ENCODE measurements at places on chromosomes 1 and 21.

DNA sequence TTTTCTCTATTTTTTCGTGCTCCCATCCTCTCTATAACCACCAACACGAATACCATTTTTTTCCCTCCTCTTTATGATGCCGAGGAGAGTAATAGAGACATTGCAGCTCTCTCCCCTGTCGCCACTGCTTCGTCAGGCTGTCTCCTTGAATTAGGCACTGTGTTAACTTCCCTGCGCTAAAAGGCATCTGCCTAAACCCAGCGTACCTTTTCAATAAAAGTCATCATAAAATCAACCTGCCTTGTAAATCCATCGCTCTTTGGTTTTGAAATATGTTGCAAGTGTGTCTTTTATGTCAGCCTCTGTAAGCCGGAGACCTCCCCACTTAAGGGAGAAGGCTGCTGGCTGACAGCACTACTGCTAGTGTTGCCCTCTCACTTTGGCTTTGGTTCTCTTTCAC lies 8.7 kb downstream of the RNF220 start:
- DNase-seq = no peak

GRCh38 chr1:48616710-48617109 lies 144.7 kb upstream of the SPATA6 start:
- no peak for DNase-seq

DNA sequence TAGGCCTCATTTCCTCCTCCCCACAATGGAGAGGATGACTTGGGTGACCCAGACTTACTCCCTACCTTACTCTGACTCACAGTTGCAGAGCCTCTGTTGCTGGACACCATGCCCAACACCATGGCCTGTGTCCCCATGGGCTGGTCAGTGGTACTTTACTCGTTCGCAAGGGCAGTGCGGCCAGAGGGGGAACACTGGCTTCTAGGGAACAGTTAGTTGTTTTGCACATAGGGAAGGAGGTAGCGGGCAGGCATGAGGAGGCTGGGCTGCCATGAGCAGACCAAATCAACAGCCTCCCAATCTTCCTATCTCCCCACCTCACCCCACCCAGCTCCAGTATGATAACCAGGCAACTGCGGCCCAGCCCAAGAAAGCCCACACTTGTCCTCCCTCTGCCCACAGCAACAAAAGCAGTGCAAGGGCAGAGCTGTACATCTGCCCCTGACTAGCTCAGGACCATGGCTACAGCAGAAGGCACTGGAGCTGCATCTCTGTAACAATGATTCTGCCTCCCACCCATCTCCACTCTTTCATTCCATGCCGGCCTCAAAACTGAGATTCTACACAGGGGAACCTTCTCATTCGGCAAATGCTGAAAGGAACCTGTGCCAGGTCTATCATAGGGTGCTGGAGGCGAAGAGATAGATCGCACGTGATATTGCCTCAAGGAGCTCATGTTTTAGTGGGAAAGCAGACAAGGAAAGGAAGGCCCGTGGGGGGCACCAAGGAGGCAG lies 18.6 kb downstream of the TAL1 start:
- DNase-seq = no peak

- no peak for DNase-seq
These were observed 180.1 kb downstream of the C1orf94 start for GRCh38 chr1:34356853-34357252.

GRCh38 chr1:229380536-229381160 lies 37.8 kb upstream of the CCSAP start:
- DNase-seq = peak; percentile 13

DNA sequence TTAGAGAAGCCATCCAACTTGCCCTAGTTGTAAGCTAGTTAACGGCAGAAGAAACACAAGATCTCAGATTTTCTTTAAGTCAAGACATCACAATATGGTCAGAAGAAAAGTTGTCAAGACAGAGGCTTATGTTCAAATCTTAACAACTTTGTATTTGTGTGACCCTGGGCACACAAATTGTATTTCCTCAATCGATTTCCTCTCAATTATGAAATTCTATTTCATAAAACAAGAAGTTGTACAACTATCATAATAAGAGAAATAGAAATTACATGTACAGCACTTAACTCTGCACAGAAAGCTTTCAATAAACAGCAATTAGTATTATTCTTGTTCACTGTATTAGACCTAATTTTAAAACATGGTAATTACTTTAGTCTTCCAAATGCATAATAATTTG lies 62.9 kb upstream of the SDC3 start:
- DNase-seq = no peak

DNA sequence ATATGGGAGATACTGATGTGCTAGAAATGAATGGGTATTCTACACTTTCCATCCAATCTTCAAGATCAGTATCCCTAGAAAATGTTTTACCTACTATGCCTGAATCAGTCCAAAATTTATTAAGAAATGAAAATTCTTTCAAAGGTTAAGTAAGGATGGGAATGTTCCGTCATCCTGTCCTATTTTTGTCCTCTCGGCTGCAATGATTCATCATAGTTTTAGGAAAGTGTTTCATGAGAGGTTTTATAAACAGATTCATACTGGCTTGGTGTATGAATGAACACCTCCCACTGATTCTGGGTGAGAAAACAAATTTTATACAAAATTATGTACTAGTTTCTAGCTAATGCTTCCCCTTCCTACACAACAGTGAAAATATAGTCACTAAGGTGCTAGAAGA lies 504.6 kb upstream of the NR5A2 start:
- no peak for DNase-seq

DNA sequence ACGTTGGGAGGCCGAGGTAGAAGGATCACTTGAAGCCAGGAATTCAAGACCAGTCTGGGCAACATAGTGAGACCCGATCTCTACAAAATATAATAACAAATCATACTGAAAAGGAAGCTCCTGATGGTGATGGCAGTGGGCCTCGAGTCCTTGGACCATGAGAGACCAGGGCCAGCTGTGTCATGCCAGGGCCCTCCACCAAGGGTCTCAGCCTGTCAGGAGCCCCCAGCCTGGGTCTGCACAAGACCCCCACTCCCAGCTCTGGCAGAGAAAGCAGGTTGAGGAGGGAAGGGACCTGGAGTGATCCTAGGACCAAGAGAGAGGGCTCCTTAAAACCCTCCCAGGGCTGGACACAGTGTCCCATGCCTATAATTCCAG lies 6.7 kb upstream of the CTRC start:
- DNase-seq = no peak

DNA sequence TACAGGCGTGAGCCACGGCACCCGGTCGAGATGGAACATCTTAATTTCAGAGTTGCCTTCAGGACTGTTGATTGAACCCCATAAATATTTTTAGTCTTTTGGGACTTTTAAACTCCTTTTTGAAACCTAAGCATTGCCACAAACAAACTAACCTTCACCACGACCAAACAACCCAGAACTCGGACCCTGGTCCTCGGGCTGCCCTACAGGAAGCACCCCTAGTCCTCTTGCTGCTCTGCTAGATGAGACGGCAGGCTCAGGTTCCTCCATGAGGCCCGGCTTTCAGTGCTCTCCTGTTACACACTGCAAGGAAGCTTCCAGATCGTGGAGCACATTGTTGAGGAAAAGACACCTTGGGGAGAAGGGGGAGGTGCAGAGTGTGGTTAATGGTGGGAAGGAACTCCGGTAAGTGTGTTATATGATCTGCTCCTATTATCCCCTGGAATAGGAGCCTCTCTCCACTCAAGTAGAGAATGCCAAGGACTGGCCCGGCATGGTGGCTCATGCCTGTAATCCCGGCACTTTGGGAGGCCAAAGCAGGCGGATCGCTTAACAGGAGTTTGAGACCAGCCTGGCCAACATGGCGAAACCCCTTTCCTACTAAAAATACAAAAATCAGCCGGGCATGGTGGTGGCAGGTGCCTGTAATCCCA lies 5.7 kb downstream of the EPHX1 start:
- DNase-seq = no peak

DNA sequence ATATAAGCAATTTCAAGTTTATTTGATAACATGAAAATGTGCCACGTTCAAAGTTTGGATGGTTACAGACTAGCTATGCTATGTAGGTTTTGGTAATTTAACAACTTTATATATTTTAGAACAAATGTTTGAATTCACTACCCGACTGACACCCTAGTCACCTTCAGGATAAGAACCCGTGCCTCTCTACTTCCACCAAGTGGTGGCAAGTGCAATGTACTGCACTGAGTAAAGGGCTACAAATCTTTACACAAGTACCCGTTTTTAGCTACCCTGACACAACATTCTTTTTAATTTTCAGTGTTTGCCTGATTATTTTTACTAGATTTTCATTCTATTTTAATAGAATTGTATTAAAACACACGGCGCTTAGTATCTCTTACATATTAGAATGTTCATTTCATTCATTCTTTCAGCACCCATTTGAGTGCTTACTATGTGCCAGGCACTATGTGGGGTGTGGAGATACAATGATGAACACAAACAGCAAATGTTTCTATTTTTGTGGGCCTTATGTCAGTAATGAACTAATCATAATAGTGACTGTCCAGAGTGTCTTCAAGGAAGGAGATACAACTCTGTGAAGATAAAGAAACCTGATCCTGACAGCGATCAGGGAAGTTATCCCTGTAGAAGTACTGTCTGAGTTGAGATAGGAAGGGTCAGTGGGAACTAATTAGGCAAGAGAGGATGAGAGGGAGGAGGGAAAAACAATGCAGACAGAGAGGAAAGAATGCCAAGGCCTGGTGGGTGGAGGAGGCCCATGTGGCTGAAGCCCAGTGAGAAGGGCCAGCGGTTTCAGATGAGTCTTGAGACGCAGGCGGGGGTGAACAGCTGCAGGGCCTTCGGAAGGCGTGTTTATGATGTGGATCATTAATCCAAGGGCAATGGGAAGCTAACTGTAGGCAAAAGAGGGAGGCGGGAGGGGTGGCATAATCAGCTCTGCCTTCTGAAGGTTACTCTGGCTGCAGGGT lies 3.8 kb downstream of the LCA5L start:
- DNase-seq = peak; percentile 62

DNA sequence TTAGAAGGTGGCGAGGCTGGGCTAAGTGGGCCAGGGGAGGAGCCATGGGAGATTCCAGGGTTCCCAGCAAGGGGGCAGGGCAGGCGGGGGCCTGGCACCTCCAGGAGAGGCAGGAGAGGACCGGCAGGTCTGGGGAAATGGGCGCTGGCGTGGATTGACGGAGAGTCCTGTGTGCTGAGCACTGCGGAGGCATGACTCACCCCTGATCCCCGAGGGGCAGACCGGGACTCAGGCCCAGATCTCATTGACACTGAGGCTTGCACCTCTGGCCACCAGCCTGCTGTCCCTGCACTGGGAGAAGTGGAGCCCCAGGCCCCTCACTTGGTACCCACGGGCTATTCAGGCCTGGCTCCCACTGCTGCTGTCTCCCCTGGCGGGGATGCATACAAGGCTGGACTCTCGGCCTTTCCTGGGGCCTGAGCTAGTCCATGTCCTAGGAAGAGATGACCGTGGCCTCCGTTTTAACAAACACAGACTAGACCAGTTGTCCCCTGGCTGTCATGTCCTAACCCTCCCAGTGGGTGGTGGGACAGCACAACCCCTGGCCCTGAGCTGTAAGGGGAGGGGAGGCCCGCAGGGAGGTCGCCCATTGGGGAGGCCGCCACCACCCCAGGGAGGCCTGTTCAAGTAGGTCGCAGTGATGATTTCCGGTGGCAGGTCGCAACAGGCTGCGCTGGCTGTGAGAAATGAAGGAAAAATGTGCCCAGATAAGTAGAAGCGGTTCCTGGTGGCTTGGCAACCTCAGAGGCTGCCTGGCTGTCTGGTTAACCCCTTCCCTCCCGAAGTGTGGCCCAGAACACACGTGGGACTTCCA lies 39.7 kb downstream of the RIPK4 start:
- DNase-seq = no peak

DNA sequence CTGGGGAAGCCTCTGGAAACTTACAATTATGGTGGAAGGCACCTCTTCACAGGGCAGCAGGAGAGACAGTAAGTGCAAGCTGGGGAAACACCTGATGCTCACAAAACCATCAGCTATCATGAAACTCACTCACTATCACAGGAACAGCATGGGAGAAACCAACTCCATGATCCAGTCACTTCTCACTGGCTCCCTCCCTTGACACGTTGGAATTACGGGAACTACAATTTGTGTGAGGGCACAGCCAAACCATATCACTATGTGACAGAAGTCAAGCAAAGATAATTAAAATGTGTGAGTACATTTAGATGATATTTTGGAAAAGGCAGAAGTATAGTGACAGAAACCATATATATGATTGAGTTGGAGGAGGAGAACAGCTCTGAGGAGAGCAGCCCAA lies 474.0 kb upstream of the OLFM3 start:
- no peak for DNase-seq

DNA sequence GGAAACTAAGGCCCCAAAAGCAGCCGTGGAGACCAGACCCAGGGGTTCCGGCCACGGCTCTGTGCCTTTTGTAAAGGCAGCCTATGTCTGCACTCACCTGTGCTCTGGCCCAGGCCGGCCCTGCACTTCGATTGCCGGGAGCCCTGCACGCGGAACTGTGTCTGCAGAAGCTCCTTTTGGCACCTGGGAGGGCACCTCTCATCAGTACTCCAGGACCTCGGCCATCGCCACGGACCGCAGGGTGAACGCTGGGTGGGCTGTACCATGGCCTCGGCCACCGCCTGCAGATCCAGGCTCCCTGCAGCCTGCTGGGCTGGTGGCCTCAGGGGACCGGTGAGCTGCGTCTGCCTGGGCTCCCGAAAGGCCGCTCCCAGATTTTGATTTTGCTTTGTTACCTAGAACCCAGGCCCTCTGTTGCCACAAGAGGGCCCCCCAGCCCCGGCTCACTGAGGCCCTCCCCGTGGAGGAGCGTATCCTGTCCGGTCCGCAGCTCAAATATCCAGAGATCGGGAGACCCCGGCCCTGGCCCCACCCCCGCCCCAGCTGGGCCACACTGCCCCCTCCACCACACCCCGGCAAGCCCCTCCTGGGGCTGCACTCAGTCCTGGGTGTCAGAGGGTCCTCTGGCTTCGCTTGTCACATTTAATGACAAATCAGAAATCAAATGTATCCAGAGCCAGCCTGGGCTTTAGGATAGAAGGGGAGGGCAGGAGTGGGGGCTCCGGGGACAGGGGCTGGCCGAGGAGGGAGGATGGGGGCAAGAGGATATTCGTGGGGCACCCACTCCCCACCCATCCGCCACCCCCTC lies 60.2 kb upstream of the PDE9A start:
- peak; percentile 66 for DNase-seq

DNA sequence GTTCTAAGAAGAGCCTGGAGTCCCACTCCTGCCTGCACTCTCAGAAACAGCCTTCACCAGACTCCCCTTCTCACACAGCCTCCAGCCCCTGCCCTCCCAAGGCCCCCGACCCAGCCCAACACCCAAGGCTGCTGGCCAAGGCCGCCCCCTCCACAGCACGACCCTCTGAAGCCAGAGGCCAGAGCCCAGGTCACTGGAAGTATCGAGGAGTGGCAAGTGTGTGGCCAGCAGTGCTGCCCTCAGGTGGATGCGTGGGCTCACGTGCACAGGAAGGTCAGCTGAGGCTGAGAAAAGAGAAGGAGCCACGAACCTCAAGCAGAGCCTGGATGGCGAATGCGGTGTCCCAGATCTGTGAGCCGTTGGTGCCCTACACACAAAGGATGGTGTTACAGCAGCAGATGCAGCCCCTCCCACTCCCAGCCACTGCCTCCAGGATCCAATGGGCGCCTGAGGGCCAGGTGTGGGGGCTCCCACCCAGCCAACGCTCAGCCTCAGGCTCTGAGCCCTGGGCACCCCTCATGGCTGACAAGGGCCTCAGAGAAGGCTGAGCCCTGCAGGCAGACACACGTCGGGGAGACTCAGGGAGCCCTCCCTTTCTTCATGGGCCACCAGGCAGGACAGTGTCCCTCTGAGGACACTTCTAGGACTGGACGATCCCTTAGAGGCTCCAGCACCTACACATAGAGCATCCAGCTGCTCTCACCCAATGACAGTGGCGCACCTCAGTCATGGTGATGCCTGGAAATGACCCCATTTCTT lies 18.0 kb downstream of the LSS start:
- DNase-seq = no peak

- no peak for DNase-seq
These were observed 18.5 kb upstream of the SLC1A7 start for GRCh38 chr1:53160924-53161378.

- DNase-seq = no peak
These were observed 3.7 kb downstream of the CAMTA1 start for GRCh38 chr1:6788946-6789345.
